ENCODE measurements at places on chromosomes 6 and 20.

- no peak for DNase-seq
Observed at GRCh38 chr6:129597023-129597713, 112.8 kb downstream of the ARHGAP18 start.

DNA sequence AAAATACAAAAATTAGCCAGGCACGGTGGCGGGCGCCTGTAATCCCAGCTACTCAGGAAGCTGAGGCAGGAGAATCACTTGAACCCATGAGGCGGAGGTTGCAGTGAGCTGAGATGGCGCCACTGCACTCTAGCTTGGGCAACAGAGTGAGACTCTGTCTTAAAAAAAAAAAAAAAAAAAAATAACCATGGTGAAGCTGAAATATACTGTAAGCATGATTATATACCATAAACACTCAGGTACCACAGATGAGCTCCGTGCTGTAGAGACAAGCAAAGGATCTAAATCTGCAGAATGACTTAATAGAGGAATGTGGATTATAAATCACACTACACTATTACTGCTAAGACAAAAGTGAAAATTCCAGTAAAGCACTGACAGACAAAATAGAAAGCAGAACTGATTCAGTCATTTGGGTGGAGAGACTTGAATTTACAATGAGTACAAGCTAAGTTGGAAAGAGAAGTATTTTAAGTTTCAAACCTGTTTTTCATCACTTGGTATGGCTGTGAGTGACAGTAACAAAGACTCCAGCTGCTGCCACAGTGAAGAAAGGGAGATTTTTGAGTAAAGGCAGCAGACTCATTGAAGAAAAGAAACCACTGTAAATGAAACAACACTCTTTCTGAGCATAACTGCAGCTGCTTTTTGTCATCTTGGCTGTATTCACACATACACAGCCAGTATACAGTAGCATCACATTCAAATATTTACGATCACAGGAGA is 322.1 kb downstream of the RNGTT start:
- no peak for DNase-seq

DNA sequence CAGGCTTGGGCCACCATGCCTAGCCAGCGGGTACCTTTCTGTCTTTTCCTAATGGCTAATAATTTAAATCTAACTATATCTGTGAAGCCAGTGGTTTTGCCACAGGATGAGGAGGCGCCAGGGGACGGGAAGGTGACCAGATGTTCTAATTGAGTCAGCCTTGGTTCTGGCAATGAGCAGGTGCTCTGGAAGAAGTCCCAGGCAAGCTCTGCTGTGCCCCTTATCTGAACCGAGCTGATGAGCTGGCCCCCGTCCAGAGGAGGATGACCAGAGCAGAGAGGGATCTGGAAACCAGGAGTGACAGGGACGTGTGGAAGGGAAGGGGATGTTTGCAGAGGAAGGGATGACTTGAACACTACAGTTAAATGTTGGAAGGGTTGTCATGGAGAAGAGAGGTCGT is 46.7 kb downstream of the SLC35D3 start:
- no peak for DNase-seq

DNA sequence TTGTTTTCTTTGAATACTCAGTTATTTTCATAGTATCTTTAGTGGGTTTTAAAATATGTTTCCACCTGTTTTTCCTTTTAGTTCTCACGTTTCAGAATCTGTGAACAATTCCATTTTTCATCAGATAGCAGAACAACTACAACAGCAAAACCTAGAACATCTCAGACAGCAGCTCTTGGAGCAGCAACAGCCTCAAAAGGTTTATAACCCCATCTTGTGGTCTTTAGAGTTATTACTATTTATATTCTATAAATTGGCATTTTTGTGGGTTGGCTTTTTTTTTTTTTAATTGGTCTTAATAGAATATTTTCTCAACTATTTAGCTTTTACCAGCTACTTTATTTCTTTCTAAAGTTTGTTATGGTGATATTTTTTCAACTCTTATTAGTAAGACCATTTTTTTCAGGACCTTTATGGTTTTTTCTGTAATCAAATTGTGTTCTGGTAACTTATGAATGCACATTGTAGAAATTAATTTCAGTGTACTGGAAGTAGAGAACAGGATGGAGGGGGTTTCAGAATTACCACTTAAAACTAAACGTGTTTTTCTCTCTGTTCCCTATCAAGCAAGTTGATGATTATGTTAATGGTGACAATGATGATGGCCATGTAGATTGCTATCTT is 72.2 kb downstream of the SCAF8 start:
- no peak for DNase-seq

- no peak for DNase-seq
Observed at GRCh38 chr6:27375613-27376079, 12.9 kb upstream of the ZNF391 start.

- DNase-seq: peak; percentile 13
Observed at GRCh38 chr6:26284537-26285142, 80.4 kb upstream of the BTN3A2 start.

DNA sequence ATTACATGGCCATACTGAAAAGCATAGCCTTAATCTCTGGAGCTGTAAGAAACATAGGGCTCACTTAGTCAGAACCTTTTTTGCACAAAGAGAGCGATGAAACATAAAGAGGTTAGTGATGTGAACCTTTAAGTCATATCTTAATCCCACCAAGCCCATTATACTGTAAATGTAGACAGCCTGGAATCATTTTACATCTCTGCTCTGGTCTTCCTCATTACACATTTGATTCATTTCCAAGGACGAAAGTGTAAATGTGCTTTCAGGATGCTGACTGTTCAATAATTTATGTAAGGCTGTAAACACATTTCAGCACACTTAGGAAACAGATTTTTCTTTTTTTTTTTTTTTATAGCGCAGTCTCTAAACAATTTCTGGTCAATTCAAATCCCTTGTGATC is 131.3 kb upstream of the B3GAT2 start:
- DNase-seq: no peak

DNA sequence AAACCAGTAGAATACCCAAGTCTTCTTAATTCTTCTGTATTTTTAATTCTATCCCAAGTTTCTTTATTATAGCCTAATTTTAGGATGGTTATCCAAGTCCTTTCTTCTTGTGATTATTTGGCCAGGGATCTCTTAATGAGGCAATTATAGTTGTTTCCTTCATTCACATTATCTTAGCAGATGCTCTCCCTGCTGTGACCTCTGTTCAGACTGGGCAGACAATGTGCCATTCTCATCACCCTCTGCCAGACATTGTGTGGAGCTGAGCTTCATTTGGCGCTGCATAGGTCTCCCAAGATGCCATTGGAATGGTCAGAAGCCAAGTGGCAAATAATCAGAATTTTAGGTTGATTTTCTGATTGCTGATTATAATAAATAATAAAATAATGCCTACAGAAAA is 79.4 kb downstream of the LIN28B start:
- DNase-seq: no peak

DNA sequence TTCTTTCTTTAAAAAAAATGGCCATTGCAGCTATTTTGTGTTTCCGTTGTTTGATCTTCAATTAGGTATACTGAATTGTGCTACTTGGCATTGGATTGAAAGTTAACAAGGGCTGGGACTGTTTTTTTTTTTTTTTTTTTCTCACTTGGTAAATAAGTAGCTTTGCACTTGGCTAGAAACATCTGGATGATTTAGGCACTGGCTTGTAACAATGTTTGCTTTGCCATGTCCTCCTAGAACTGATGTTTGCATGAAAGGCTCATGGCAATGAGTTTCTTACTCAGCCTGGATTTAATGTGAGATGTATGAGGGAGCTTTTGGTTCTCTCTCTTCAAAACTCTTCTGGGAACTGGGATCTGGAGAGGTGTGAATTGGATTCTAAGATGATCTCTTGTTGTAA is 414.1 kb downstream of the CDH26 start:
- DNase-seq: no peak

DNA sequence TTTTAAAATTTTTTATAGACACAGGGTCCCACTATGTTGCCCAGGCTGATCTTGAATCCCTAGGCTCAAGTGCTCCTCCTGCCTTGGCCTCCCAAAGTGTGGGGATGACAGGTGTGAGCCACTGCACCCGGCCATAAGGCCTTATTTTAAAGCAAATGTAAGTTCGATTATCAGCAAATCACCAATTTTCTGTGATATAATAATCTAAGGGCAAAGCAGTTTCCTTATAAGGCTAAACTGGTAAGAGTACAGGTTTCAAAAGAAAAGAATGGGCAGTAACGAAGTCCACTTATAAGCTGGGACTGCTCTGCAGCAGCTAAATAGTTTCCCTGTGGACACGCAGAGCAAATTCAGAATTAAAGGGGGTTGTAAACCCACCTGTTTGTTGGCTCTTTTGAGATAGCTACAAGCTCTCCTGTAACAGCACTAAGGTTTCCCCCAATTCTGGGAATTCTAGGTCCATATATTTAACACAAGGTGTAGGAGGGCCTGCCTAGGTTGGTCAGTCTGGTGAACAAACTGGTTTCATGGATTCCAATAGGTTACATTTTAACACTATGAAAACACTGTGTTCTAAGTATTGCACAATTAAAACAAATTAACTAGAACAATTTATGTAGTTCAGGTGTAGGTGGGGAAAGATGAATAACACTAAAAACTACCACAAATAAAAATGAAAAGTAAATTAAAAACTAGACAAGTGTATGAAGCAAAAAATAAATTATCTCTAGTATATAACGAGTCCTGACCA is 26.3 kb downstream of the LHFPL5 start:
- no peak for DNase-seq

- DNase-seq: no peak
Observed at GRCh38 chr20:62248890-62249560, 10.7 kb downstream of the OSBPL2 start.

DNA sequence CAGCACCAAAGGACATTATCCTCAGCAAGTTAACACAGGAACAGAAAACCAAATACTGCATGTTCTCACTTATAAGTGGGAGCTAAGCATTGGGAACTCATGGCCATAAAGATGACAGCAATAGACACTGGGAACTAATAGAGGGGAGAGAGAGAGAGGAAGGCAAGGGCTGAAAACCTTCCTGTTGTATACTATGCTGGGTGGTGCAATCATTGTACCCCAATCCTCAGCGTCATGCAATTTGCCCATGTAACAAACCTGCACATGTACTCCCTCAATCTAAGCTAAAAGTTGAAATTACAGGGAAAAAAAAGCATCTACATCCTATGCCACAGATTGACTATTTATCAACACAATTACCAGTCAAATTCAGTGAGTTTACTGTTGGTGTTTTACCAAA is 20.0 kb upstream of the VNN1 start:
- no peak for DNase-seq

GRCh38 chr20:54611708-54612412 is 136.5 kb downstream of the DOK5 start:
- no peak for DNase-seq
